Stimulated activated CD8-positive, alpha-beta memory T cell treated with anti-CD3 and anti-CD28 coated beads, Interleukin-2, amount 100 ng/mL, for 1 hour (primary cell): ENCODE measurements at places on chromosomes 7 and 10.
A peak's percentile ranks its signal among the peaks of the same experiment; 100 is the strongest.

DNA sequence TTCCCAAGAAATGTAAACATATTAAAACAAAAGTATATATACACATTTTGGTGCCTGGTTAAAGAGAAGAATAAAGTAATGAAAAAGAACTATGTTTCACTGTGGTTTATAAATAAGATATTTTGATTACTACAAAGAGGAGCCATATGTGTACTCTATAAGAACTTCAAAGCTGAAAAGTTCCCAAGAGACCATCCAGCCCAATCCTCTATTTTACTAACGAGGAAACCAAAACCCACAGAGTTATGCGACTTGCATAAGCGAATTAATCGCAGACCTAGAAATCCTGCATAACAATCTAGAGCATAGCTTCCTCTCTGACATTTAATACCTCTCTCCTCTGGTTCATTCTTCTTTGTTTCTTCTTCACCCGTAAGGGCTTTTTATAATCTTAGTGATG lies 937.1 kb downstream of the CNTNAP2 start:
- no peak for DNase-seq

DNA sequence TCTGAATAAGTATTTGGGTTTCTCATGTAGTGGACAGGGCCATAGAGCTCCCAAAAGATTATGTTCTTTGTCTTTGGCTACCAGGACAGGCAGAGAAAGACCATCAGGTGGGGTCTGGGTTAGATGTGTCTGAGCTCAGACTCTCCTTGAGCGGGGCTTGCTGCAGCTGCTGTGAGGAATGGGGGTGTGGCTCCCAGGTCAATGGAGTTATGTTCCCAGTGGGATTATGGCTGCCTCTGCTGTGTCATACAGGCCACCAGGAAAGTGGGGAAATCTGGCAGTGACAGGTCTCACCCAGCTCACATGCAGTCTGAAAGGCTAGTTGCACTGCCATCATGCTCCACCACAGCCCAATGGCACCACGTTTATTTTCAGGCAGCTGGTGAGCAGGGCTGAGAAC lies 97.0 kb upstream of the FERD3L start:
- no peak for DNase-seq

GRCh38 chr10:29105516-29106215 lies 183.2 kb upstream of the LYZL1 start:
- no peak for DNase-seq

DNA sequence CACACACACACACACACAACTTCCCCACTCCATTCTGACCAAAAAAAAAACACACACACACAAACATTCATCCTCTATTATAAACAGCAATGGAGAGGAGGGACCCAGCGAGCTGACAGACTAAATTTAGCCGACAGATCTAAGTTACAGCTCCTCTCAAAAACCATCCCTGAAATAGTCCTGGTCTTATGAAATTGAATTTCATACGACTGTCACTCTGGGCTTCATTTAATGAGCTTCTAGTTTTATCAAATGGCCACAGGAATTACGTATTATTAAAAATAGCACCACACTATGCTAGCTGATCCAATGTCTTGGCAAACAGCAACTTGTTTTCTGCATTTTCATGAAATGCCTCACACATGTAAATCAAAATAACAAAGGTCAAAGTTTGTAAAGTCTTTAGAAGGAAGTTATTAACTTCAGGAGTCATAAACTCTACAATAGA lies 131.3 kb upstream of the ASAH2 start:
- DNase-seq: no peak

GRCh38 chr7:134184767-134185166 lies 57.6 kb downstream of the LRGUK start:
- no peak for DNase-seq

DNA sequence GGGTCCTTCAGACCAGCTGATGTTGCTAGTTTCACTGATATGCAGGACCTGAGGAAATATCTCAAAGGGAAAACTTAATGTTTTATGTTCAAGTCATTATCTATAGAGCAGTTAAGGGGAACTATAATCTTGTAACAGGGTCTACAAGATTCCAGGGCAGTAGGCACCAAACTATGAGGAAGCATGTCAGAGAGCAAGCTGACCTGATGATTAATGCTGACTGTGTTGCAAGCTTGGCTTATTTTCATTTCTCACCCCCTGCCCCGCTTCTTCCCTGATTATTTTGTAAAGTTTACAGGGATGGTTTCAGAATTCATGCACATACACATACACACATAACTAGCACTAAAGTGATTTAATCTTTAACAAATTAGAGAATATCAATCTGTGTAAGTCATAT lies 84.3 kb upstream of the CACNA2D1 start:
- no peak for DNase-seq

DNA sequence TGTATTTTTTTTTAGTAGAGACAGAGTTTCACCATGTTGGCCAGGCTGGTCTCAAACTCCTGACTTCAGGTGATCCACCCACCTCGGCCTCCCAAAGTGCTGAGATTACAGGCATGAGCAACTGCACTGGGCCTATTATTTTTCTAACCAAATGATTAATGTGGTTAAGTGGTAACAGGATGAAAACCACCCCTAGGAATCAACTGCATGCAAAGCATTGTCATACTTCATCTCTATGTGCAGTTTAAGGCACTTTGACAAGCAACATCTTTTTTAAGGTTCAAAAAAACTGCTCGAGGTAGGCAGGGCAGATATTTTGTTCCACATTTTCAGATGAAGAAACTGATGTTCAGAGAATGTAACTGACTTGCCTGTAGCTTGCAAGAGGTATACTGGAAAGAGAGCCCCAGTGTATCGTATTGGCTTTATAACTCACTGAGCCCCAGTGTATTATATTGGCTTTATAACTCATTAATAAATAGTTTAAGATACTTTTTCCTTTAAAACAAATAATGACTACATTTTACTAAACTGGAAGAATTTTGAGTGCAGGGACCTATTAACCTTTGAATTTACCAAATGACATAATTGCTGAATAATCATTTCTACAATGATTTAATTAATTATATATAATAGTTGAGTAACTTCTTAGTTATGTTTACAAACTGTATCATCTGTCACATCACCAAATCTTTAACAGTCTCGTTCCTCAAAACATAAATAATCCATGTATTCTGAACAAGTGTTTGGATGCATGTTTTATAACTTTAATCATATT lies 38.1 kb downstream of the RTKN2 start:
- no peak for DNase-seq

DNA sequence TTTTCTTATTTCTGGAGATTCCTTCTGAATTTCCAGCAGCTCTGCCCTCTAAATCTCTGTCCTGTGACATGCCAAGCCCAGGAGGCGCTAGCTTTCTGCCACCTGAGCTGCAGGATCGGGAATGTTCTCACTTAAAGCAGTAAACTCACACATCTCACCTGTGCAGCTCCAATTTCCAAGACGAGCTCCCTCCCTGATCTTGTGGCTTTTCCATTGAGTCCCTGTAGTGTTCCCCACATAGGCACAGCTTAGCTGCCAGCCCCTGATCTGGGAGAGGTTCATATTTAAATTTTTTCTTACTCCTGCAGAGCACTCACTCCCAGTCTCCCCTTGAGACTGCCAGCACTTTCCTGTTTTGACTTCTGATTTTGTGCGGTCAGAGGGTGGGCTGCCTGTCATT lies 479.3 kb downstream of the GLRX3 start:
- no peak for DNase-seq

DNA sequence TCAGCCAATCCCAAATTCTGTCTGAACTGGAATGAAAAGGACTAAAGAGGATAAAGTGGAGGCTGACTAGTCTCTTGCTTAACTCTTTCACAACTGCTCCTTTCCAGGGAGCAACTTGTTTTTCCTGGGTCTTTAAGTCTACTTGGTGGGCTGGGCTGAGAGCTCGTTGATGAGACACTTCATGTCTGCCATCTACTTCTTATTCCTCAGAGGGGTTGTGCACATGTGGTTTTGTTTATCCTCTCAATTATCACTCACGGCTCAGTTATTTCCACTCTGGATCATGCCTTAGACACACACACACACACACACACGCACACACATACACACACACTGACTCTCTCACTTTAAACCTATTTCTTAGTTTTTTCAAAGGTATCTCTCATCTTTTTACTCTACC lies 298.6 kb upstream of the MTPN start:
- DNase-seq: no peak

DNA sequence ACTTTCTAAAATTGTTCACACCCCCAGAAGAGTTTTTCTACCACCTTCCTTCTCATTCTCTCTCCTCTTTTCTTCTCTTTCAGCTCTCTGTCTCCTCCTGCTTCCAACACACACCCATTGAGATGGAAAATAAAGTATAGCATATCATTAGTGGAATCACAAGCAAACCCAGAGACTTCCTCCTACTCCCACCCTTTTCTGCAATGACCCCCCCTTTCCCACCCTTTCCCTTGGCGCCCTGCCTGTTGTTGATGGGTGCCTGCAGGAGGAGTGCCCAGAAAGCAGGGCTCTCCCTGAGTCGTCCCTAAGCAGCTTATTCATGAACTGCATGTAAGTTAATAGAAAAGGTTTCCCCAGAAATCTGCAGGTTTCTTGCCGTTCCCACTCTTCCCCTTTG lies 300.0 kb downstream of the PLXNA4 start:
- no peak for DNase-seq

DNA sequence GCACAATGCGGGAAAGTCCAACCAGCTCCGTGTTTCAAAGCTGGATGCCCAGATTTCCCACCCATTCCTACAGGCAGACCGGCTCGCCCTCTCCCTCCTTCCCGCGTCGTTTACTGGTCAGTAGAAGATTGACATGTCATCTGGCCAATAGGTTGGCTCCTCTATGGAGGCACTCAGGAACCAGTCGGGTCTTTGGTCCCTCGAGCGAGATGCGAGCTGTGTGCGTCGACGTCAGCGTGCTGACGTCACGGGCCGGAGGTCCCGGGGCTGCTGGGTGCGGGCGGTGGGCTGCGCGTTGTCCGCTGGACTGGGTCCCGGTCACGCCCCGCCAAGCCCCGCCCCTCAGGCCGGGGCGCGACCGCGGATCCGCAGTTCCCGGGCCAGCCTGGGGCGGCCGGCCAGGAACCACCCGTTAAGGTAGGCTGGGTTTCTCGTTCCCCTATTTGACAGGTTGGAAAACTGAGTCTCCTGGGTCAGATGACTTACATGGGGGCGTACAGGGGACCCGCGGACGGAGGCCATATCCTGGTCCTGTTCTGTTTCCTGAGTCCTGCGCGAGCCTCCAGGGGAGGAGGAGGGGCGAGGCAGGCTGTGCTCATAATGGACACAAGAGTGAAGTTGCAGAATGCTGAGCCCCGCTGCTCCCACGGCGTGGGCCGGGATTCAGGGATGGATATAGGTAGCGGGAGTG lies at the start of gene STARD3NL:
Gene STARD3NL (plus strand): TSS at position 242 of the 691 bp plus-strand sequence. CDS start 29,260 bp downstream, outside the sequence.
- DNase-seq: peak; percentile 75

GRCh38 chr10:84478151-84478550 lies 149.8 kb downstream of the CCSER2 start:
- DNase-seq: no peak

DNA sequence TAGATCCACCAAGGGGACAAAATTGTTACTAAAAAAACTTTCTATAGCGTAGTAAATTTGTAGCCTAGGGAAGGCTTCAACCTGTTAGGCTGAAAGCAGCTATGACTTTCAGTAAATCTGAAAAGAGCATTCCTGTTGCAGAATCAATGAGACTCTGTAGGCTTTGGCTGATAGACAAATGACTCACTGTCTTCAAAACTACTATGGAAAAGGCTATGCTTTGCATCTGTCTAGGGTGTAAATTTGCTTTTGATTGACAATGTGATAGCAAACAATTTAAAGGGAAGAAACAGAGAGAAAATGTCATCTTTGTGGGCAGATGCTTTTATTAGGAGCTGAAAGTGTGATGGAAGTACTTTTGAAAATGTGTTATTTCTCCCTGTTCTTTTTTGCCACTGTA lies 60.6 kb downstream of the ARL5B start:
- DNase-seq: no peak

GRCh38 chr10:122290334-122290733 lies 19.2 kb downstream of the BTBD16 start:
- no peak for DNase-seq

DNA sequence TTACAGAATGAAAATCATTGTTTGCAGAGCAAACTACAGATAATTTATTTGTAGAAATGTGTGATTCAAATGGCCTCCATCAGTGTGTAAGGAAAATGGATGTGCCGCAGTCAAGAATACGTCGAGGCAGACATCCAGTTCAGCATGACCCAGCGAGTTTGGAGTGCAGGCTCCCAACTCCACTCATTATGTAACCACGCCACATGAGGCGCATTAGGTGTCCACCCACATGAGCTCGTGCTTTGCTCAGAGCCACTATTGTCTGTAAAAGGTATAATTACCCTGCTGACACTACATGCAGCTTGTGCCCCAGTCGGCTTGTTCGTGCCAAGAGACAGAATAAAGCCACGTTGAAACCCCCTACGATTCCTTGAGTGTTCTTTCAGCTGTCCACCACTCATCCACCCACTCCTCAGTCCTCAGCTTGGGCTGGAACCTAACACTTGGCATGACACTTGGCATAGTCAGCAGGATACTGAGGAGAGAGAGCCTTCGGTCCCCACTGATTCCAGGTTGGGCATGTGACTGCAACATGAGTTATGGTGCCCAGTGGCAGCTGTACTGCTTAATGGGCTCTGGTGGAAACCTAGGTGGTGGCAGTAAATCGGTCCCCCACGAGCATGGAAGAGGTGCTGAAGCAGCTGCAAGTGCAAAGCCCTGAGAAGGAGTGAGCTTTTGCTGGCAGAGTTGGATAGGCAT lies 102.7 kb downstream of the BICC1 start:
- DNase-seq: no peak

DNA sequence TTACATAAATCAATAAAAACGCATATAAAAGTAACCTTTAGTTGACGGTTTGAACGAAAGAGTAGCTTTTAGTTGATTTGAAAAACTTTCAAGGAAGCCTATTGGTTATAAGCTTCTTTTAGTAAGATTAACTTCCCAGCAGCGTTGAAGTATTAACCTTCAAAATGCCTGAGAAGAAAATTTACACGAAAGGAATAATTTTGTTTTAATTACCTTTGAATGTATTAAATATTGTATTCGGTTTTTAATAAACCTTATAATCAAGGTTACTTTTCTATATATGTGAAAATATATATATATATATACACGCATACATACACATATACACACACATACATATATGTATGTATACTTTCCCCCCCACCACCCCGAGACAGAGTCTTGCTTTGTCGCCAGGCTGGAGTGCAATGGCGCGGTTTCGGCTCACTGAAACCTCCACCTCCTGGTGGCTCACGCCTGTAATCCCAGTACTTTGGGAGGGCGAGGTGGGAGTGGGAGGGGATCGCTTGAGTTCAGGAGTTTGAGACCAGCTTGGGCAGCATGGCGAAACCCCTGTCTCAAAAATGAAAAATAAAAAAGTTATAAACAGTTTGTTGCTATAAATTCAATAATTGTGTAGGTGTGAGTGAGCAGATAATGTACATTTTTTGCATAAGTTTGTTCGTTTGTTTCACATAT lies 57.6 kb upstream of the EZH2 start:
- DNase-seq: peak; percentile 25

DNA sequence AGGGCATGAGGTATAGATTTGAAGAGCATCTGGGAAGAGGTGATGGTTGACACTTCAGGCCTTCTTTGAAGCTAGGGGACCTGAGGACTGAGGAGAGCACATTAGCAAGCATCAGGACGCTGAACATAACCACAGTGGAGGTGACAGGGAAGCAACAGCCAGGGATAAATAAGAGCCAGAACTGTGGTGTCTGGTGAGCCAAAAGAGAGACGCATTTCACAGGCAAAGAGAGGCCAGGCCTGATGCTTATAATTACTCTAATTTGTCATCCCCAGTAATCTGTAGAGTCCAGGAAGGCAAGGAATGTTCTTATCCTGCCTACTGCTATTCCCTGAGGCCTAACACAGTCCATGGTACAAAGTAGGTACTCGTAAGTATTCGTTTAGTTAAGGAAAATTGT lies 10.4 kb upstream of the FAS start:
- no peak for DNase-seq
